GOT3 (cell line): ENCODE measurements at places on chromosomes 2 and 18.

DNA sequence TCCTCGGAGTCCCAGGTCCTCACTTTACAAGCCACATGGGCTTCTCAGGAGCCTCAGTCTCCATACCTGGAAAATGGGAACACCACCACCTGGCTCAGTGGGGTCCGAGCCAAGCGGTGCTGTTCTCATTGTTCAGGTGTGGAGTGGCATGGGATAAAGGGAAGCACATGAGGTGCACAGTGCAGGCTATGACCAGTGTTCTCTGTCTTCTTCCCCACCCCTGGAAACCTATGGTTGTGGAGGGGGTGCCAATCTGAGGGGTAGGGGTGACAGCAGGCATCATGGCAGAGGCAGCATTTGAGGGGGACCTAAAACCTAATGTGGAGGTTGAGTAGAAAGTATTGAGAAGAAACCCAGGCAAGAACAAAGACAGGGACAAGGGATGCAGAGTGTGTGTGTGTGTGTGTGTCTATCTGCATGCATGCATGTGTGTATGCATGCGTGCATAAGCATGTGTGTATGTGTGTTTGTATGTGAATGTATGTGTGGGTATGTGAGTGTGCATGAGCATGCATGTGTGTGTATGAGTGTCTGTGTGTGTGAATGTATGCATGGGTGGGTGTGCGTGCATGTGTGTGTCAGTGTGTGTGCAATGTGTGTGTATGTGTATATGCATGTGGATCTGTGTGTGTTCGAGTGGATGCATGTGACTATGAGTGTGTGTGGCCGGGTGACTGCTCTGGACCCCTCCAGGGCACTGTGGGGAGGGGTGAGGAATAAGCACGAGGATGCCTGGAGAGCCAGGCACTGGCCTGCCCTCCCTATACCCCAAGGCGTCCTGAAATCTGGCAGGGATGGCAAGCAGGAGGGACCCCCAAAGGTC is 4.0 kb downstream of the KIF1A start:
- DNase-seq, result no peak

GRCh38 chr2:223973606-223974005 is 16.3 kb downstream of the MRPL44 start:
- DNase-seq, result no peak

- no peak for DNase-seq
Measured at GRCh38 chr2:36357847-36358659, 2.5 kb downstream of the CRIM1 start.

- DNase-seq, result no peak
Measured at GRCh38 chr2:193679847-193680246, 1485.1 kb upstream of the TMEFF2 start.

DNA sequence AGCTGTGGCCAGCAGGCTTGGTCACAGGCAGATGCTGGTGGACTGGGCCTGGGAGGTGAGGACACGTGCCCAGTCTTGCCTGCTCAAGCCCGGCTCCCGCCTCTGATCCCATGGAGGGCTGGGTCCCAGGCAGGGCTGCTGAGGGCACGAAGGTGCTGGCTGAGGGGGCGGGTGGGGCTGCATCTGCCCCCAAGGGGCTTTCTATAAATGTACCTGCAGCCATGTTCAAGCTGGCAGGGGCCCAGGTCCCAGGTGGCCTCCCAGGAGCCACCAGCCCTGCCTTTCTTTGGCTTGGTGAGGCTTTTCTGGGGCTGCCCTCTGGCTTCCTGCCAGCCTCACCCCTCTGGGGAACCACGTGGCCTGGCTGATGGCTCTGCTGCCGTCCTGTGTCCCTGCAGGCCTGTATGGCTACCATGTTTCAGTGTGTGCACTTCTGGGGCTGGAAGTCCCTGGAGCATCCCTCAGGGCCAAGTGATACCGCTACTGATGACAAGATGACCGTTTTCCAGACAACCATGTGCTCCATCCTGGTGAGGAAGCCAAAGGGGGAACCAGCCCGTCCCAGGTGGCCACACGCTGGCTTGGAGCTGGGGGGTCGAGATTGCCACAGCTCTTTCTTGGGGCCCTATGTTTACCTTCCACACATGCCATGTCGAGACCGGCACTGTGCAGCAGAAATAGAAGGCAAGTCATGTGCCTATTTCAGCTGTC is 23.2 kb downstream of the HJURP start:
- no peak for DNase-seq

GRCh38 chr2:142938240-142938639 is 60.8 kb downstream of the KYNU start:
- no peak for DNase-seq

- DNase-seq, result no peak
Measured at GRCh38 chr2:124482551-124482950, 457.5 kb downstream of the CNTNAP5 start.

DNA sequence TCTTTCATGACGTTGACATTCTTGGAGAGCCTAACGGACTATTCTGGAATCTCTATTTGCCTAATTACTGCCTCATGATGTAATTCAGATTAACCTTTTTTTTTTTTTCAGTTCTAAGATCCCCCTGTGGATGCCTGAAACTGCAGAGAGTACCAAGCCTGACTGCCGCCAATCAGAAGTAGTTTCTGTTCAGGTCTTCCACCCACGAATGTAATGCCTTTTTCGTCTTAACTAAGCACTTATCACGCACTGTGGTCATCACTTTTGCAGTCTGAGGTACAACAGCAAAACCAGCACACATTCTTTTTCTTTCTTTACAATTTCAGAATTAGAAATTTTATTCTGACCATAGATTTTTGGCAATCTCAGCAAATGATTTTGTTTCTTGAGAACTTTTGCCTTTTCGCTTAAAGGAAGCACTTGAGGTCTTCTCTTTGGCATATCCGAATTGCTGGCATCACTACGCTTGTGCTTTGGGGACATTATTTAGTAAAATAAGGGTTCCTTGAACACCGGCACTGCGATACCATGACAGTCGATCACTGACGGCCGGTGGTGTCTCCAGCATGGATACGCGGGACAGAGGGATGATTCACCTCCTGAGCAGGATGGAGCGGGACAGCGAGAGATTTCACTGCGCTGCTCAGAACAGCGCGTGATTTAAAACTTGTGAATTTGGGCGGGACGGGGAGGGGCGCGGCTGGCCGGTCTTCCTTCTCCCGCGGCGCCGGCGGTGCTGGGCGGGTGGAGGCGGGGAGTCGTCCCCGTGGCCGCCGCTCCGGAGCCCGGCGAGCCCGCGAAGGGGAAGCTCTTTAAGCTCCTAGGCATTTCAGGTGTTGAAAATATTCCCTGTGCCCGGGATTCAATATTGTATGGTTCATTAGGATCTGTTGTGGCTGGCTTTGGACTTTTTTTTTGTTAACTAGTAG is 32.0 kb upstream of the GPR55 start:
- DNase-seq, result no peak

DNA sequence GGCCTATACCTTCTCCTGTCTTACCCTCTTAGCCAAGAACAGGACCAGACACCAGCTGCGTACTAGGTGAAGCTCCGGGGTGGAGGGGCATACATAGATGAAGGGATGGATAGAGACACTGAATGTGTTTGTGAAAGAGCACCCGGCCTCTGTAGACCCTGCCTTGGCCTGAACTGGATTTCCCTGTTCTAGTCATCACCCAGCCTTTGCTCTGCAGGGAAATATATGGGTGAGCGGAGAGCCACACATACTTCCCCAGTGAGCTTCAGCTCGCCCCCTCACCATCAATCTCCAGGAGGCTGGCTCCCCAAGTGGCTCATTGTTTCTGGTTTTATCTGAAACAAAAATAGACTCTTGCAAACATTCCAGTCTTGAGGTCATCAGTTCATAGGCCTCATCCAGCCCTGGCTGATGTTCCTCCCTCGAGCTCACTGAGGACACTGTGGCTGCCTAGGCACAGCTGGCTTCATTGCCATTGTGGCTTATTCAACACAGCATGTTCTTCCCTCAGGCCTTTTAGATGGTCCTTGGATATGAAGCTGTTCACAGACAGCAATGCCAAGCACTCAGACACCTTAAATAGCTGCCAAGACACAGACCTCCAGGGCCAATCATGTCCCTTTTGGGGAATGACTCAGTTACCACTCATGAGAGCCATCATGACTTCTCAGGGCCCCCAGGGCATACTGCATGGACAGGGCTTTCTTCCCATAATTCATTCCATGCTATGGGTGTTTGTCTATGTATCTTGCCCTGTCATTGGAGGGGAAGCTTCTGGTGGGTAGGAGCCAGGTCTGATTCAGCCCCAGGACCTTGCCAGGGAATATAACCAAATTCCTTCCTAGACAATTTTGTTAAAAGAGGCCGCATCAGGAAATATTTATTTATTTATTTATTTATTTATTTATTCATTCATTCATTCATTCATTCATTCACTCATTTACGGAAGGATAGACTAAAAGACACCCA is 82.4 kb downstream of the TTC32 start:
- peak; percentile 10 for DNase-seq

- DNase-seq, result no peak
Measured at GRCh38 chr18:79507546-79508480, 112.1 kb downstream of the NFATC1 start.
